T-helper 17 cell (primary cell): ENCODE measurements at places on chromosomes 4 and X. TPM values are rescaled to one million over a fixed set of nuclear protein-coding genes. Genes with fewer than 3 reads are reported as not detected.

DNA sequence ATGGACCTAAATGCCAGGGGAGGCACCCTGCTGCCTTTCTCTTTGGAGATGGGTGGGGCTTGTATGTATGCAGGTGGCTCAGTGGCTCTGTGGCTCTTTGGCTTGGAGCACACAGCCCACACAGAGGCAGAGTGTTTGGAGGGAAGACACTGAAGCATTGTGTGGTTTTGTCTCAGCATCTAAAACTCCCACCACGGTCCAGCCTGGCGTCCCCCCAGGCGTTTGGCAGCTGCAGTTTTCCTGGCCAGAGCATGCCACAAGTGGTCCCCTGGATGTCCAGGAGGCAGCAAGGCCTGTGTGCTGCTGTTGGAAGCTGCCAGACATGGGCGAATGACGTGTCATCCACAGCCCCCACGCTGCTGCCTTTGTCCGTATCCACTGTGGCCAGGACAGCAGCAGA is 32.2 kb upstream of the PSAPL1 start:
- no peak overlapping the region for H3K27ac ChIP-seq
- no peaks in the 10 kb centered on the region for H3K36me3 ChIP-seq
- H3K4me3 ChIP-seq, result no peak overlapping the region
- DNase-seq, result no peak

- no peak overlapping the region for H3K4me3 ChIP-seq
- H3K27ac ChIP-seq, result no peak overlapping the region
- peaks cover 2% of the 10 kb centered on the region for H3K4me1 ChIP-seq
These were observed 14.5 kb upstream of the MED14 start for GRCh38 chrX:40749681-40750494.

- H3K4me3 ChIP-seq, result no peak overlapping the region
- no peaks in the 10 kb centered on the region for H3K27me3 ChIP-seq
- no peaks in the 10 kb centered on the region for H3K36me3 ChIP-seq
These were observed 674.8 kb downstream of the RAPGEF2 start for GRCh38 chr4:159777689-159778088.

Gene RRAGB
- total RNA-seq, result 11.0 TPM

Gene GPAT3
- total RNA-seq, result 5.0 TPM

- no peak overlapping the region for H3K27ac ChIP-seq
- no peaks in the 10 kb centered on the region for H3K27me3 ChIP-seq
- no peak for DNase-seq
- H3K4me3 ChIP-seq, result no peak overlapping the region
- no peaks in the 10 kb centered on the region for H3K4me1 ChIP-seq
These were observed 145.6 kb upstream of the FAT4 start for GRCh38 chr4:125169192-125169591.

Gene DGKK
- total RNA-seq, result not detected

DNA sequence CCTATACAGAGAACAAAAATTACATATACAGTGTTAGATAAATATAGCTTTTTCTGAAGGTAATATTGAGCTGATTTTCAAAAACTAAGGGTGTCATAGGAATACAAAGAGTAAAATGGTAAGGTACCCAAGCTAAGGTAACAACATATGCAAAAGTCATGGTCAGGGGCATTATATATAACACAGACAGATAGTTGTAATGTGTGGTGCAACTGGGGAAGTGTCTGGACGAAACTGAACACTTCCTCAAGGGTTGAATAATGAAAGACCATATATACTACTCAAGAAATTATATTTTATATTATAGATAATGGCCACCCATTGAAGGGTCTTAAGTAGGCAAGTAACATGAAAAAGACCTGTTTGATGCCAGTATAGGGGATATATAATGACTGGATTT is 262.1 kb upstream of the CXXC4 start:
- no peak overlapping the region for H3K4me3 ChIP-seq
- H3K36me3 ChIP-seq, result no peaks in the 10 kb centered on the region
- H3K4me1 ChIP-seq, result peaks cover 11% of the 10 kb centered on the region
- H3K27me3 ChIP-seq, result no peaks in the 10 kb centered on the region
- no peak for DNase-seq

DNA sequence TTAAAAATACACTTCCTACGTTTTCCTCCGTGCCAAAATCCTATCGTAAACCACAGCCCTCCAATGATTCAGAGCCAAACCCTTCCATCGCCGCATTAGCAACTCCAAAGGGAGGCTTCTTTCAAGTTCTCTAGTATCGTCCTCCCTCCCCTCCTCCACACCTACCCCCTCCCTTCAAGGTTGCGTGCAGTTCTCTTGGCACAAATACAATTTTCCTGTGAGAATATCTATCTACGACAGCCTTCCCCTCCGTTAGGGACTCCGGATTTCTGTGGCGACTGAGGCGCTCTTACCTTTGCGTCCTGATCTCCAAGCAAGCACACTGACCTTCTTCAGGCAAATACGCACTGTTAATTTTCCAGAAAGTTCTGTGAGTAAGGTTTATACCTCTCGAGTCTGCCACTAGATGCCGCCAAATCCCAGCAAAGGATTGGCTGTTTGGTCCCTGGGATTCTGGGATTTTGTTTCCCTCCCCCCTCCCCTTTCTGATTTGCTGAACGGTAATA is 1.2 kb upstream of the MORF4L2 start:
- H3K27ac ChIP-seq, result no peak overlapping the region
- peaks cover 5% of the 10 kb centered on the region for H3K4me1 ChIP-seq
- peaks cover 3% of the 10 kb centered on the region for H3K36me3 ChIP-seq
- H3K4me3 ChIP-seq, result no peak overlapping the region
- no peak for DNase-seq

DNA sequence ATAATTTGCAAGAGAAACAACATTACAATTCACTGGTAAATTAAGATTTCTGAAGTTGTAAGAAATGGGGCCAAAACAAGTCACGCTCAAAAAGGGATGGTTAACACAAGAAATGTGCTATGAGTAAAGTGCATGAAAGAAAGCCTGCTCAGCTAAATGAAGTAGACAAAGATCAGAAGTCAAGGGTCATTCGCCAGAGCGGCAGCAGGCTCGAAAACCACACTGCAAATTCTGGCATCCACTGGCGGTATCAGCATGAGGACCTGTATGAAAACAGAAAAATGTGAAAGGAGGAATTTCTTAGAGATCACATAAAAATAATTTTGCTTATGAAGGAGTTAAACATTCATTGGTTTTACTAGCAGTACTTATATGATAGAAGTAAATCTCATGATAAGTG is 49.6 kb downstream of the FBXL5 start:
- no peaks in the 10 kb centered on the region for H3K27me3 ChIP-seq
- no peak overlapping the region for H3K27ac ChIP-seq
- no peaks in the 10 kb centered on the region for H3K36me3 ChIP-seq
- no peak overlapping the region for H3K4me3 ChIP-seq

DNA sequence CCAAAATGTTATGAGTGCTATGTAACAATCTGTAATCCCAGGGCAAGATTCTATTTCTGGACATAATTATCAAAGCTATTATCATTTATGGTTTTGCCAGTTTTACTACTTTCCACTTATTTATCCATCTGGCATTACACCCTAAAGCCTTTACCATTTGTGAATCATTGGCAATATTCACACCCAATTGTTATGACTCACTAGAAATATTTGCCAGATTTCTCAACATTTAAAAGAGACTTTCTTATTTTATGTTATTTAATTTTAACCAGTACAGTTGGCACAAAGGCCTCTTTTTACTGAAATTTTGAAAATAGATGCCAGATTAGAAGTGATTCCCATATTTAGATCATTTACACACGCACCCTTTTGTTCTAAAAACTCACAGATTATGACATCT is 242.7 kb upstream of the WDFY3 start:
- H3K4me1 ChIP-seq, result no peaks in the 10 kb centered on the region
- H3K27me3 ChIP-seq, result no peaks in the 10 kb centered on the region
- H3K27ac ChIP-seq, result no peak overlapping the region
- DNase-seq, result no peak
- H3K4me3 ChIP-seq, result no peak overlapping the region
- H3K36me3 ChIP-seq, result no peaks in the 10 kb centered on the region

DNA sequence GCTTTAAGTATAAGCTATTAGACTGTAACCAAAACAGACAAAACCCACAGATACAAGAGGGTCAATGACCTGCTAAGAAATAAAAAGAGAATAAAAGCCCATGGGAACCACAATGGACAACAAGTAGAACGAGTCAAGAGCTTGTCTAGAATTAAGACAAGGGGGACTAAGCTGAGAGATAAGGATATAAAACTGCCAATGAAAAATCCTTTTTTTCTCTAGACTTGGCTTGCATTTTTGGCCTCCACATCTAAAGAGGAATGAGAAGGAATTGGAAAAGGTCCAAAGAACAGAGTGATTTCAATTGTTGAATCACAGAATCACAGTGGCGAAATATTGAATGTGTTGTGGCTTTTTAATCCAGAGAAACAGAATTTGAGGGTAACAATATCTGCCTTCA is 135.7 kb downstream of the QDPR start:
- peaks cover 18% of the 10 kb centered on the region for H3K27me3 ChIP-seq
- peaks cover 2% of the 10 kb centered on the region for H3K36me3 ChIP-seq
- no peak overlapping the region for H3K4me3 ChIP-seq
- H3K4me1 ChIP-seq, result peaks cover 3% of the 10 kb centered on the region
- H3K27ac ChIP-seq, result no peak overlapping the region

Gene MOB1B
- 31.4 TPM for total RNA-seq

DNA sequence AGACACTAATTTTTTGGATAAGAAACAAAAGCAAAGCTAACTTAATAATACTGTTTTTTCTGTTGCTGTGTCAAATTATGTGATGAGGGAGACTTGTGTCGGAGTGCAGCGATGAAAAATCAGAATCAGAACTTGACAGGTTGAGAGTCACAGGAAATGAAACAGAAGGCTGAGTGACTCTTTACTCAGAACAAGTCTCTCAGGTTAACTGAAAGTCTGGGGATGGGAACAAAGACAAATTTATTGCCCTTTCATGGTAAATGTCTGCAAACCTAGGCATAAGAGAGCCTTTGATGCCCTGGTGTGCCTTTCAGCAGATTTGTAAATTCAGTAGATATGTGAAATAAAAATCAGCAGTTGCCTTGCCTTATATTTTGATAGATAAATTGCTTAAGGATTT is 96.0 kb downstream of the ADGRL3 start:
- H3K36me3 ChIP-seq, result no peaks in the 10 kb centered on the region
- no peaks in the 10 kb centered on the region for H3K4me1 ChIP-seq
- H3K27ac ChIP-seq, result no peak overlapping the region
- H3K4me3 ChIP-seq, result no peak overlapping the region
- no peaks in the 10 kb centered on the region for H3K27me3 ChIP-seq
- no peak for DNase-seq

DNA sequence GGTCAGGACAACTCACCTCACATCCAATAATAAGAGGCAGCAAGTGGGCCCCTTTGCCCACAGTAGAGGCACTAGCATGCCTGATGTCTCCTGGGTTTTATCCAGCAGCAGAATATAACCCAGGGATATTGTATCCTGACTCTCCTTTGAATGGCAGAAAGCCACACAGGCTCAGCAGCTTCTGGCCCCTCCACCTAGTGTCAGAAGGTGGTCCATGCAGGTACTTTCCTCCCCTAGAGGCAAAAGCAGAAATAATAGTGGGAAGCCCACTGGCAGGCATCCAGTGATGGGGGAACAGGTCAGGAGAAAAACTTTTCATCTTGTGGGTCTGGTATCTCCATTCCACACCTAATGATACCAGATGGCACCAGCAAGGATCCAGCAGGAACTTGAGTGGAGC is 75.5 kb upstream of the IRS4 start:
- no peaks in the 10 kb centered on the region for H3K27me3 ChIP-seq
- no peaks in the 10 kb centered on the region for H3K36me3 ChIP-seq
- no peaks in the 10 kb centered on the region for H3K4me1 ChIP-seq
- H3K27ac ChIP-seq, result no peak overlapping the region
- no peak overlapping the region for H3K4me3 ChIP-seq

DNA sequence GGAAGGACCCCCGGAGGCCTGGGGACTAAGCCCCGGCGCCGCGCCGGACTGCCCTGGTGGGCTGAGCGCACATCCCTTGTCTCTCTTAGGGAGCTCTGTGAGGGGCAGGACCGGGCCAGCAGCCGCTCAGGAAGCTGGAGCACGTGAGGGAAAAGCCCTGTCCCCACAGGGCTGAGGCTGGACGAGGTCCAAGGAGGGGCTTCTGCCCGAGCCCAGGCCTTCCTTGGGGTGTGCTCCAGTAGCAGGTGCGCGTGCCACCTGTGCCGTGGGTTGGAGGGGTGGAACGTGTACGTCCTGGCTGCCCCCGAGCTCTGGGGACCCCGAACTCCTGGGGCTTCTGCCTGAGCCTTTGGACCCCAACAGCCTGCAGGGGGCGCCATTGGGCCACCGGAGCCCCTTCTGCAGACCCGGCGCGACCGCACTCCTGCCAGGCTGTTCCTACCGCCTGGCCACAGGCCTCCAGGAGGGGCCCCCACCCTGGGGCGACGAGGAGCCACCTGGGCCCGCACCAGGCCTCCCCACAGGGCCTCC is 27.2 kb downstream of the TACC3 start:
- no peak overlapping the region for H3K4me3 ChIP-seq
- no peaks in the 10 kb centered on the region for H3K27me3 ChIP-seq
- H3K36me3 ChIP-seq, result no peaks in the 10 kb centered on the region
- H3K27ac ChIP-seq, result no peak overlapping the region
- peak; percentile 78 for DNase-seq

GRCh38 chrX:19642241-19643109 is 127.2 kb upstream of the MAP3K15 start:
- peaks cover 14% of the 10 kb centered on the region for H3K4me1 ChIP-seq
- H3K36me3 ChIP-seq, result no peaks in the 10 kb centered on the region
- H3K27me3 ChIP-seq, result no peaks in the 10 kb centered on the region
- peak overlapping the region; percentile 57 for H3K27ac ChIP-seq

GRCh38 chrX:129529685-129530281 is 6.5 kb upstream of the SMARCA1 start:
- H3K27me3 ChIP-seq, result no peaks in the 10 kb centered on the region
- no peak for DNase-seq
- H3K4me1 ChIP-seq, result peaks cover 2% of the 10 kb centered on the region
- no peak overlapping the region for H3K4me3 ChIP-seq
- no peak overlapping the region for H3K27ac ChIP-seq

GRCh38 chrX:3440981-3441380 is 94.5 kb upstream of the MXRA5 start:
- H3K27me3 ChIP-seq, result no peaks in the 10 kb centered on the region
- no peak overlapping the region for H3K27ac ChIP-seq
- H3K4me3 ChIP-seq, result no peak overlapping the region
- no peaks in the 10 kb centered on the region for H3K4me1 ChIP-seq
- DNase-seq, result no peak

Gene TMEM47
- total RNA-seq, result not detected
